ENCODE measurements at places on chromosomes 7 and 10.

- no peak for DNase-seq
Observed at GRCh38 chr10:110842326-110842904, 29.3 kb upstream of the PDCD4 start.

DNA sequence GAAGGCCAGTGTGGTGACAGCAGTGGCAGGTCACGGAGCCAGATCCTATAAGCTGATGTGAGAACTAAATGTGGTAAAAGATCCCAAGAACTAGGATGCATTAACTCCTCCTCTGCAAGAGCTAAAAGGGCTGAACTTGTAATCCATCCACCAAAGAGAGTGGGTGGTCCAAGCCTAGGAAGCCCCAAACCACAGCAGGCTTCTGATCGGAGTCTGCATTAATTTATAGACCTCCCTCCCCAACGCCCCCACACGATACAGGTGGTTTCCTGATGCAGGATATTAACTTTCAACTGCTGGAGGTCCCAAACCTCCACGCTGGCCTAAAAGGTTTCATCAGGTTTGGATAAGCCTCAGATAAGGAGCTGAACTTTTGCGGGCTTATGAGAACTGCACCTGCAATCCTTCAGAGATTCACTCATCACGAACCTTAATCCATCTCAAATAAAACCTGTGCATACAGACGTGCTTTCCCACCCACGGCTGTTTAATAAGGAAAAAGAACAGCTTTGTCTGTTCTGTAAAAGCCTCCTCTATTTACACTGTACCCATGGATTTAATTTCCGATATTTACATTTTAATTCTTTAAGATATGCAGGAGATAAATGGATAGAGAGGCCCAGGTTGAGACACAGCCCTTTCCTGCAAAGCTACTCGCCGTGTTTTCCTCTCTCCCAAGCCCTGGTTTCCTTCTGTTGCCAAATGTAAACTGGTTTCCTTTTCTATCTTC, 74.9 kb downstream of the GFRA1 start:
- DNase-seq: no peak

DNA sequence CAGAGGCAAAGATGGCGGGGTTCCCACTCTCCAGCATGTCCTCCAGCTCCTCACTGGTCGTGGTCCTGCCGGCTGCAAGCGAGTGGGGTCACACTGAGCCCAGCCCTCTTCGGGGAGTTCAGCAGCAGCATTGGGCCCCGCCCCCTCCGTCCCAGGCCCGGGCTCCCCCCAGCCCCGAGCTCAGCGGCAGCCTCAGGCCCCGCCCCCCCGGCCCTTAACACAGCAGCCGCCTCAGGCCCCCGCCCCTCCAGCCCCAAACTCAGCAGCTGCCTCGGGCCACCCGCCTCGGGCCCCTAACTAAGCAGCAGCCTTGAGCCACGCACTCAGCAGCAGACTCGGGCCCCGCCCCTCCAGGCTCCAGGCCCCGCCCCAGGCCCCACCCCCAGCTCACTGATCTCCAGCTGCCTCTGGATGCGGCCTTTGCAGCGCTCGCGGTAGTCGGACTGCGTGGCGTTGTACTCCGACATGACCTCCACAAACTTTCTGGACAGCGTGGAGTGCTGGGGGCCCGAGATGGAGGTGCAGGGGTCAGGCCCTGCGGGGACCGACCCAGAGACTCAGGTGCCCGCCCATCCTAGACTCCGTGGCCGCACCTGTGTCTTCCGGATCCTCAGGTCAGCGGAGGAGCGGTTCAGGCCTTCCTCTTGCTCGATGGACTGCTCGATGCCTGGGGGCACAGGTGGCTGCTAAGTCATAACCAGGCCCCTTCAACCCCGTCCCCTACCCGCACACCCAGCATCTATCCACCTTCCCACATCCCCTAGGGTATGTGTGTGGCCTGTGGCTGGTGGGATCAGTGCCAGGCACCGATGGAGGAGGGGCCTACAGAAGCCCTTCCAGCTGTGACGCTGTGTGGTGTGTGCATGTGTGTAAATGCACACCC, 15.5 kb downstream of the STX1A start:
- DNase-seq: no peak

GRCh38 chr10:59950105-59950504, 43.7 kb upstream of the CCDC6 start:
- no peak for DNase-seq

DNA sequence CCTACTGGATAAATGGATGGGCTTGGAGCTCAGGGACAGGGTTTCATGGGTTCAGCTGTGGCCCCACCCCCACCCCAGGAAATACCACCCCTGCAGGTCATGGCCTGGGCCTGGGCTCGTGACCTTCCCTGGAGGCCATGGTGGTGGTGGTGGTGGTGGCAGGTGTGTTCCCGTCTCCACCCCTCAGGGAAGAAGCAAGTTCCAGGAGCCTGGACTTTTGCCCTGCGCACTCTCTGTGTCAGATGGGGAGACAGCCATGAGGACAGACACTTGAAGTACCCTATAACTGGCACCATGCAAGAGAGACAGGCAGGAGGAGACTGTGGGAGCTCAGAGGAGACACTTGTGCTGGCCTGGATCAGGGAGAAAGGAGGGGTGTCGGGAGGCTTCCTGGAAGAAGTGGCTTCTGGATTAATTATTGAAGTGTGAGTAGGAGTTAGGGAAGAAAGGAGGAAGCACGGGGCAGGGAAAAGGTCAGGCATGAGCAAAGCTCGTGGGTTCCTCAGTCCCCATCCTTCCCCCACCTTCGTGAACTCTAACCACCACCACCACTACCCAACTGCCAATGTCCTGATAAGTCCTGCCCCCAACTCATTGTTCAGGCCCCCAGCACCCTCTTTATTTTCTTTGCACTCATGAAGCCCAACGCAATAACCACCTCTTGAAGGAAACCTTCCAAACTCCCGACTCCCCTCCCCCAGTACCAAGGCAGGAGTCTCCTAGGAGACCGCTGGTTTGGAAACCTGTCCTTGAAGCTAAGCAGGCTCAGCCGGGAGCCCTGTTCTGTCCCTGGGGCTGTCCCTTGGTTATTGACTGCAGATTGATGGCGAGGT, 8.9 kb downstream of the SH2B2 start:
- no peak for DNase-seq

- DNase-seq: no peak
Observed at GRCh38 chr7:148108381-148108780, 482.2 kb upstream of the C7orf33 start.

DNA sequence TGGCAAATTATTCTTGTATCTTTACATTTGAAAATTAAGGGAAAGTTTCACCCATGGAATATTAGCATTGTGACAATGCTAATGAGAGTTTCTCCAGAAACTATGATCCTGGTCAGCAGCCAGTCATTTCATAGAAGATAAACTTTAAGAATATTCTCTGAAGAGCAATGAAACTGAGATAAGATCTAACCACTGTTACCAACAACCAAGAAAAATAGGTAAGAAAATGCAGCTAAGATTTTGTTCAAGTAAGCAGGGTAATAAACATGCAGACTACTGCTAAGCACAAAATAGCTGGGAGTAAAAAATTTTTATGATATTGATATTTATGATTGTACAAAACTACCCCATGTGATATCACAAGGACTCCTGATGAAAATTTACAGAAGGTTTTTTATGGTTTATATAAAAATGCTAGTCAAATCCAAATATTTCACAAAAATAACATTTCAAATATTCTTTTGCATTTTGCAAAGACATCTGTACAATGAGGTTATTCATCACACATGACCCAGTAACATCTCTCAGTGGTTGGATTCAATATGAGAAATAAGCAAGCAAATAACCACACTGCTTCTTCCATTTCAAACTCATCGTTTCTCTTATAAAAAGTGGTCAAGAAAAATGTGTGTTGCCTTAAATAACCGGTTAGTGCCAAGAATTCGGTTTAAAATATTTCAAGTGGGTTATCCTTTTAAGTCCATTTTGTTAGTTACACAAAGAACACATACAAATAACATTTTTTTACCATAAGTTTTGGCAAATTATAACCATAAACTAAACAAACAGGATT, 251.6 kb downstream of the DIP2C start:
- no peak for DNase-seq

DNA sequence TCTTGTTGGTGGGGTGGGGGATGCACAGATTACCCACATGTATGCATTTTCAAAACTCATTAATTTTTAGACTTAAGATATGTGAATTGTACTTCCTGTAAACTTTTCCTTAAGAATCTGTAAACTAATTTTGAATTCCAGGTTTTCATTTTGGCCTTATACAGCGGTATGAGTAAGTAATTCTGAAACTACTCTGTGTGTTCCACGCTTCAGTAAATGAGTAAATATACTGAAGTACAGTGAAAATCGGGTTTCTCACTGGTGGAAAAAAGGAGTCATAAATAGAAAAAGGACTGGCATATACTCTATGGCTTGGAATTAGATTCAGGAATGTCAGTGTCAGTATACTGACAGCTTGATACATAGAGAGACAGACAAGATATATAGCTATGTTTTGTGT, 72.8 kb downstream of the CTTNBP2 start:
- DNase-seq: no peak

GRCh38 chr10:77377678-77378352, 259.8 kb downstream of the KCNMA1 start:
- no peak for DNase-seq

DNA sequence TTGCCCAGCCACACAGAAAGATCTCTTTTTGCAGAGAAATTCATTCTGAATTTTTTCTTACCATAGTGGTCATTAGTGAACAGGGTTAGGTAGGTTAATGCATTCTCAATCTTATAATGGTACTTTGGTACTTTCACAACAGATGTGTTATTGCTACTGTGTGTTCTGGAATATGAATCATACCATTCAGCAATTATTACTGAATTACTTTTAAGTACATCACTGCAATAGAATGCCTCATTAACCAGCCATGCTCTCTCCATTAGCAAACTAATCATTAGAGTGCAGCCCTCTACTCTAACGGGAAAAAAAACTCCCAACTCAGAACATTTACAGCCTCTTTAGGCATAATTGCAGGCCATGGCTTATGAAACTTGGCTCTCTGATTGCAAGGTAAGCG, 102.1 kb downstream of the DOCK4 start:
- DNase-seq: no peak

Measured in activated T-helper 1 cell treated with anti-CD3 and anti-CD28 coated beads, Interleukin-2, amount 50 U/mL, for 16 hours (primary cell).